ENCODE measurements at places on chromosomes 11 and 22.

DNA sequence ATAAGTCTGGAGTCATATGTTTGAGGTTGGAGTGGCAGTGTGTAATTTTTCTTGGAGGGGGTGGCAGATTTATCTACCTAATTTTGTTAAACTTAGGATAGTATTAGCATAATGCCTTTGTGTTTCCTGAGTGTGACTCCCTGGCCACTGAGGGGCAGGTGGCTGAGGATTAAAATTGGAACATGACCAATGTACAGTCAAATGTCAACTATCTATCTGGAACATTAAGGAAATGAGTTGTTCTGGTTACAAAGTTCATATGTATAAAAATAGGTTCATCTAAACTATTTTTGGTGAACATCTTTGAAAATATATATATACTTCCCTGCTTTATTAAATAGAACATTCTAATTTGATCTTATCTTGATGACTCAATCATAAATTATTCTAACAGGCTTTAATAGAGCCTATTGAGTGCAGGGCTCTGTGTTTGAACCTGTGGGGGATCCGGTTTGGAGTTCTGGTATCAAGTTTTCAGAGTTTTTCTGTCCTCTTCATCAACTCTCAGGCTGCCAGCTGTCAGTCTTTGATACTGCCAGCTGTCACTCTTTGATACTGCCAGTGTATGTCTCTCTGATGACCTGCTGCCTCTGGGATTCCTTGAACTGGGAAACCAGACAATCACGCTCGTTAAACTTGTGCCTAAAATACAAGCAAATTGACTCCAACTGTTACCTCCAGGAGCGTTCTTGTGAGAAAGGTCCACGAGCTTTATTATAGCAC lies 309.6 kb downstream of the METTL15 start:
- no peak for DNase-seq

DNA sequence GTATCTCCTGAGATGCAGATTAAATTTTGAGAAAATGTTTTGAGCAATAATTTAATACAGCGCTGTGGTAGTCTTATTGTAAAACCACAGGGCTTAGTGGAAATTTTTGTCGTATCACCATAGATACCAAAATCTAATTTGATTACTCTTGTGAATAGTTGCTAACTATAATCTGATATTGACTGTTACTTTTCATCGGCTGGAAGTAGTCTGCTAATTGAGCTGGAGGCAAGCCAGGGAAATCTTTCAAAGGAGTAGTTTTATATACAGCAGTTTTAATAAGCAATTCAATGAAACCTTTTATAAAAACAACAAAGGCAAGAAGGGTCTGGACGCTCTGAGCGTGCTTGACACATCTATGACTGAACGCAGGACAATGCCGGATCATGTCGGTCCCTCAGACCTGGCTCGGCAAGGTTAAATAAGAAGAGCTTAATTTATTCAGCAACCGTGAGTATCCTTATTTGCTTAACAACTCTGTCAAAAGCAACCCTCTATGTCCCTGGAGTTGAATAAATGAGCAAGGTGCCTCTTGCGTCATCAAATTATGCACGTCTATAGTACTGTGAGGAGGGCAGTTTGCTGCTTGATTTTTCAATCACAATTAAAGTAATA lies 121.2 kb downstream of the NCAM1 start:
- no peak for DNase-seq

DNA sequence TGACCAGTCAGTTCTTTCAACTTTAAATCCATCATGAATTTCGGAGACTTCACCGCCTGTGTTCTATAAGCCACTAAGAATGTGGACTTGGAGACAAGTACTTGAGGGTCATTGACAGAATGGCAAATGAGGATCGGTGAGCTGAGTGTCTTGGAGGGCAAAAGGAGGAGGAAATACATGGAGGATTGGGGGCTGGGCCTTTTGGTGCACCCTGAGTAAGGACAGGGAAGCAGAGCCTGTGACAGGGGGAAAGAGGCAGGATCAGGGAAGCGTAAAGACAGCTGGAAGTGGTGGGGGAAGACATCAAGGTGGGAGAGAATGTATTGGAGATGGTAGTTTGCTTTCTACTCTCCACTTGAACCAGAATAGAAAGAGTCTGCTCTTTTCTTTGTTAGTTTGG lies 70.4 kb upstream of the MTMR2 start:
- no peak for DNase-seq

DNA sequence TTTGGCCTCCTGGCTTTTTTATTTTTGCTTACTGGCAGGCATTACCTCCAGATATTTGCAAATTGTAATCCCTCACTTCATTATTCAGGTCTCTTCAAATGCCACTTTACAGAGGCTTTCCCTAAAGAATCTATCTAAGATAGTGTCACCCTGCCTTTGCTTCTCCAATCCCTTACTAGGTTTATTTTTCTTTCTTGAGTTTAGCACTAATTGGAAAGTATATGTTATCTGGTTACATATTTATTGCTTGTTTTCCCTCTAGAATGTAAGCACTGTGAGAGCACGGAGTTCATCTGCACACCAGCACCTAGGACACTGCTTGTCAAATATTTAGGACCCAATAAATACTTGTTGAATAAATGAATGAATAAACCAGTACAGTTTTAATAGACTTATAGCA lies 3.5 kb downstream of the KIF18A start:
- no peak for DNase-seq

GRCh38 chr11:113529606-113530005 lies 54.4 kb upstream of the DRD2 start:
- DNase-seq: no peak

DNA sequence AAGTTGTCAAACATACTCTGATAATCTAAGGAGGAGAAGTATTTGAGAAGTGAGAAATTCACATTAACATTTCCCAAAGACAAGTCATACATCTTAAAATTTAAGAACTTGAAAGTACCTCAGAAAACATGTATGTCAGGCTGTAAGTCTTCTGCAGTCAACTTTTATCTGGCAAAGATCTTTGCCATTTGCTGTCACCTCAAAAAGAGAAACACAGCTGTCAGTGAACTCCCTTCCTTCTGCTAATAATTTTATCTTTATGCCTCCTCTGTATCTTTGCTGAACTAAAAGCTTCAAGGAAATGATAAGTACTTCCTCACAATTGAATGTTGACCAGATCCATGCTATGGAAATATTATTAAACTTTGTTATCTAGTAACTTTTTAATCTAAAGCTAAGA lies 18.7 kb downstream of the TTC17 start:
- no peak for DNase-seq

GRCh38 chr11:135002236-135002635 lies 590.2 kb upstream of the B3GAT1 start:
- no peak for DNase-seq

DNA sequence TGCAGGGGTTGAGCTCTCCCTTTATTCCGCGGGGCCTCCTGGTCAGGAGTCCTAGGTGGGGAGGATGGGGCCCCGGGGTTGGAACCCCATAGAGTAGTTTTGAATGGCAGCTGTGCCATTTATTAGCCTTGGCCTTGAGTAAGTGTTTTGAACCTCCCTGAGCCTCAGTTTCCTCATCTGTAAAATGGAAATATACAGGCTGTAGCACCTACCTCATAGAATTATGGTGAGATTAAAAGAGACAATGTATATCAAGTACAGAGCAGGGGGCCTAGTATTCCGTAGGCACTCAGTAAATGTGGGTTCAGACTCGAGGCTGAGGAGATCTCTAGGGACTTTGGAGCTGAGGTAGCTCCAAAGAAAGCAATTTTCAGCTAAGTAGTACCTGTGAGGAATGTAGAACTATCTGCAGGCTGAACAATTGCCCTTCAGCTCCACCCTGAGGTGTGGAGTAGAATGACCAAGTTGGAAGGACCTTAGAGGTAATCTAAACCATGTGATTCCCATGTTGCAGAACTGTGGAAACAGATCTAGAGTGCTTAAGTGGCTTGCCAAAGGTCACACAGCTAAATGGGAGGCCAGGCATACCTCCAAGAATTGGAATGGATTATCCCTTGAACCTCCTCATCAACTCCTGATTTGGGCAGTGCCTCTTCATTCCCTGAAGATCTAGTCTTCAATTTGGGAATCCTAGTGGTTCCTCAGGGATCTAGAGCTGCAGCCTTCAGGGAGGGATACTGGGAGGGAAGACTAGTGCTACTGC lies 682 bp downstream of the PGAP2 start:
- peak; percentile 36 for DNase-seq

GRCh38 chr22:35638410-35638809 lies 9.8 kb upstream of the APOL6 start:
- no peak for DNase-seq
